ENCODE measurements at places on chromosomes 2 and 18.

- no peak for DNase-seq
These were observed 4.1 kb downstream of the MTA3 start for GRCh38 chr2:42572297-42573081.

DNA sequence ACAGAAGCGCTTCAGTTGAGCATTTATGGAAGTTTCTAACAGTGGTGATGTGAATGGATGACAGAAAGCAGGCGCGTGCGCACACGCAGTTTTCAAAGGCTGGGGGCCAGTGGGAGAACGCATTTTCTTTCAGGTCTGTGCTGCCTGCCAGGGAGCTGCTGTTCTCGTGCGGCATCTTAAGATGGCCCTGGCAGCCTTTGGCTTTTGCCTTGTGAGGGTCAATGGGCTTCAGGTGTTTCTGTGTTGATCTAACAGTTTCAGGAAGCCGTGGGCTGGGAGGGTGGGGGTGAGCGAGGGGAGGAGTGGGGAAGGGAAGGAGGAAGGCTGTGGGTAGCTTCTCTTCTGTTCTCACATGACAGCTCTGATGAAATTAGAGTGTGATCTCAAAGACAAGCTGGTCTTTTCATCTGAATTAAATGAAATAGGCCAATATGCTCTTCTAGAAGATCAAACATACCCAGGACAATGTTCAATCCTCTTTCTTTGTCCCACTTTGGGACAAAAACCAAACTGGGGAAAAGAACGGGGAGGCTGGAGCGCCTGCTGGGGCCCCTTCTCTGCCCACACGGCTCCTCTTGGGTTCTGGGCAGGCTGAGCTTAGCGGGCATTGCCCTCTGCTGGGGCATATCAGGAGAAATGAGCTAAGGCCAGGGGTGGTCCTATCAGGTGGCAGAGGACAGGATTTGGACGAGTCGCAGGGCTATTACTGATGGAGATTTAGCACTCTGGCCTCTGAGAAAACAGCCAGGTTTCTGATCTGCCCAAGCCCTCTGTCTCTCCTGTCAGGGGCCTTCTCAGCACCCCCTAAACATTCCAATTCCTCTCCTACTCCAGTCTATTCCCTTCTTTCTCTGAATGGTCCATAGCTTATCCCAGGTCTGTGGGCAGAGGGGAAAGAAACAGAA lies 126.2 kb upstream of the LGALSL start:
- DNase-seq: no peak

DNA sequence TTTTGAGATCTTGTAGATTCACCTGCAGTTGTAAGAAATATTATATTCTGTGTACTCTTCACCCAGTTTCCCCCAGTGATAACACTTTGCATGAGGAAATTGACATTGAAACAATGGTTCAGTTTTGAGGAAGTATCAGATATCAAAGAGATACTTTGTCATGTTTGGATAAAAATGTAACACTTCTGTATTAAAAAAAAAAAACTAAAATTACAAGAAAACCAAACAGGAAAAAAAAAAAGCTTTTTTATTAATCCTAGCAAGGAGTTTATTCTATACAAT lies 204.0 kb downstream of the ARL4C start:
- no peak for DNase-seq

- DNase-seq: no peak
These were observed 926.8 kb upstream of the SLC39A10 start for GRCh38 chr2:194730266-194730665.

GRCh38 chr2:45026924-45027450 lies 17.7 kb upstream of the SIX2 start:
- no peak for DNase-seq

GRCh38 chr2:26011990-26012856 lies 21.7 kb upstream of the RAB10 start:
- no peak for DNase-seq

- no peak for DNase-seq
These were observed 319.2 kb downstream of the GULP1 start for GRCh38 chr2:188610827-188611226.

DNA sequence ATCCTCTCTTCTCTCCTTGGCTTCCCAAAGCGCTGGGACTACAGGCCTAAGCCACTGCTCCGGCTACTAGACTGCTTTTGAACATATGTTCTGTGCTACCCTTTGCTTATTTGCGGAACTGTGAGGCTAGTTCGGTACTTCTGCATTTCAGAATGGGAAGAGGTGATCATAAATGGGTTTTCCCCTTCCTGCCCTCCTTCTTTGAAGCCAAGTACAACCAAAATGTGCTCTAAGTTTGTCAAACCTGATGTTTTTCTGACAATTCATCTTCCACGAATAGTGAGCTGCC lies 1.7 kb upstream of the ESCO1 start:
- DNase-seq: no peak

- DNase-seq: no peak
These were observed 111.4 kb downstream of the FEZ2 start for GRCh38 chr2:36486521-36487044.

- no peak for DNase-seq
These were observed 101.7 kb upstream of the MSH2 start for GRCh38 chr2:47301277-47301618.

DNA sequence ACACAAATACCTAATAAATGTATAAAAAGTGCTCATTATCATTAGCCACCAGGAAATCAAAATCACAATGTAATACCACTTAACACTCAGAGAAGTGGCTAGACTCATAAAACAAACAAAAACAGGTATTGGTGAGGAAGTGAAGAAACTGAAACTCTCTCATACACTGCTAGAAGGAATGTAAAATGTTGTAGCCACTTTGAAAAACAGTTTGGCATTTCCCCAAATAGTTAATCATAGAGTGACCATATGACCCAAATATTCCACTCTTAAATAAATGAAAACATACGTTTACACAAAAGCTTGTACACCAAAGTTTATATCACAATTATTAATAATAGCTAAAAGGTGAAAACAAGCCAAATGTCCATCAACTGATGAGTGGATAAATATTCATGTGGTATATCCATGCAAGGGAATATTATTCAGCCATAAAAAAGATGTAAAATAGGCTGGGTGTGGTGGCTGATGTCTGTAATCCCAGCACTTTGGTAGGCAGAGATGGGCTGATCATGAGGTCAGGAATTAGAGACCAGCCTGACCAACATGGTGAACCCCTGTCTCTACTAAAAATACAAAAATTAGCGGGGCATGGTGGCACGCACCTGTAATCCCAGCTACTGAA lies 86.2 kb upstream of the COL5A2 start:
- no peak for DNase-seq

GRCh38 chr2:309954-310510 lies 22.1 kb upstream of the ALKAL2 start:
- DNase-seq: no peak

DNA sequence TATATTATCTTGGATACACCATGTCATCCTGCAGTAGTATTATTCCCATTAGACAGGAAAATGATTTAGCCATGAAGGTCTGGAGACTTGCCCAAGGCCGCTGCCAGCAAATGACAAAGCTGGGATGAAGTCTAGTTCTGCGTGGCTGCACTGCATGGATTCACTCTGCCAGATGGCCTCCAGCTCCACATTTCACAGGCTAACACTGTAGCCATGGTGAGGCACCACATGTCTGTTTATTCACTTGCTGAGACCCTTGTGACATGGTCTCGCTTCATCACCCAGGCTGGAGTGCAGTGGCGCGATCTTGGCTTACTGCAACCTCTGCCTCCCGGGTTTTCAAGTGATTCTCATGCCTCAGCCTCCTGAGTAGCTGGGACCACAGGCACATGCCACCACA lies 31.5 kb upstream of the SCG2 start:
- no peak for DNase-seq

DNA sequence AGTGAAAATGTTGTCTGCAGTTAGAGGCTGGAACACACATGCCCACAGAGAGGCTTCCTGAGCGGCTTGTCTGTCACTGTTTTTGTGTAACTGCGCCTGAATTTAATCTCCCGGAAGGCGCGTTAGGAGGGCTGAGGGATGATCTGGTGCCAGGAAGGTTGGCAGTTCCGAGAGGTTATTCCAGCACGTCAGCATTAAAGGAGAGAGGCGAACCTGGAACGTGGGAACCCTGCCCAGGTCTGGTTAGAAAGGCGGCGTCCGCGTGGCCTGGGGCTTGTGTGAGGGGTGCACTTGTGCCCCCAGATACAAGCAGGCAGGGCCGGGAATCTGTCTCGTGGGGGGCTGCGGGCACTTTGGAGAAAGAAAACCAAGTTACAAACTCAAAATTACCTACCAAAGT lies 75.3 kb downstream of the NFATC1 start:
- no peak for DNase-seq

DNA sequence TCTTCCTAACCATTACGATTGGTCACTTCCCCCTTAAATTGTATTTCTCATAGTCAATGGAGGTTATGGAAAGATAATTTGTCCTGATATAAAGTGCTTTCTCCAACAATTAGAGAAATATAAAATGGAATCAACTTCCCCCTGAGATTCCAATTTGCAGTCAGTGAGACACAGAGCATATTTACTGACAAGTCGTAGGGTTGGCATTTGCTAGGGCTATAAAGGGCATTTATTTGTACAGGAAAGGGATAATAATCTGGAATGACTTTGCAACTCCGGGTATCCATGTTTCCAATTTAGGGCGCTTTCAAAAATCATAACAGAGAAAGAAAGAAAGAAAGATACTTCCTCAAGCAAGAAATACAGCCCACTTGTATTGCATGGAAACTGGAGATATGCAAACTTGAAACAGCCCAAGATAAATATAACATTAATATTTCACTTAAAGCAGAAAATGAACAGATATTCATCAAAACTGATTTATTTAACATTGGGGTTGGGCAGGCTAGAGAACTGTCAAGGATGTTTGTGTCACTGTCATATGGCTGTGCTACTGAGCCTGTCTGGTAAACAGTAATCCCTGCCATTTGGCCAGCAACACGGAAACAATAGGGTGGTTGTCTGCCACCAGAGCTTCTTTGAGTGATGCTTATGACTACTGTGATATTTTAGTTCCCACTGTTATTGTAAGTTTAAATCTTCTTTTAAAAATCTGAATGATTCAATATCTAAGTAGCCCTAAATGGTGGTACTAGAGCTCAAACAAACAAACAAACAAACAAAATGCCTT lies 621.8 kb downstream of the LRP1B start:
- DNase-seq: no peak

DNA sequence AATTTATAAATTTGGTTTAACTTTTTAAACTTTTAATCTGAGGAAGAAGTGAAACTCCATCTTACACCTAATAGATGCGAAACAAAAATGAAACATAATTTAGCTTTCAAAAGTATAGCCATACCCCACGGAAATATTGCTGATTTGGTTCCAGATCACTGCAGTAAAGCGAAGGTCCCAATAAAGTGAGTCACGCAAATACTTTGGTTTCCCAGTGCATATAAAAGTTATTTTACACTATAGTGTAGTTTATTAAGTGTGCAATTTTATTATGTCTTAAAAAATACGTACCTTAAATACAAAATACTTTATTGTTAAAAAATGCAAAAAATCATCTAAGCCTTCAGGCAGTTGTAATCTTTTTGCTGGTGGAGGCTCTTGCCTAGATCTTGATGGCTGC lies 55.1 kb downstream of the TWSG1 start:
- DNase-seq: no peak

DNA sequence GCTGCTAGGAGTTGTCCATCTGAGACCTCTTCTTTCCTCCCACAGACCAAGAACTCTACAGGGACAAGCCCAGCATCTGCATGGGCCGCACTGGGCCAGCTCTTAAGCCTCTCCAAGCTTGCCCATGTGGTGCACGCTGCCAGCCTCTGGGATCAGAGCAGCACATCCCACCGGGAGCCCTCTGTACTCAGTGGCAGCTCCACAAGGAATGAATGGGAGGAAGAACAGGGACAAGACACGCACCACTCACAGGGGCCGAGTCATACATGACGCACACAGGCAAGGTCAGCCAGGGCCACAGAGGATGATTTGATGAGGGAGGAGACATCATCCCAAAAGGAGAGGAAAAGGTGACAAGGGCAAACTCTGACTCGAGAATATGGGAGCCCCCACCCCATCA lies 268.3 kb downstream of the KLHL29 start:
- DNase-seq: no peak

DNA sequence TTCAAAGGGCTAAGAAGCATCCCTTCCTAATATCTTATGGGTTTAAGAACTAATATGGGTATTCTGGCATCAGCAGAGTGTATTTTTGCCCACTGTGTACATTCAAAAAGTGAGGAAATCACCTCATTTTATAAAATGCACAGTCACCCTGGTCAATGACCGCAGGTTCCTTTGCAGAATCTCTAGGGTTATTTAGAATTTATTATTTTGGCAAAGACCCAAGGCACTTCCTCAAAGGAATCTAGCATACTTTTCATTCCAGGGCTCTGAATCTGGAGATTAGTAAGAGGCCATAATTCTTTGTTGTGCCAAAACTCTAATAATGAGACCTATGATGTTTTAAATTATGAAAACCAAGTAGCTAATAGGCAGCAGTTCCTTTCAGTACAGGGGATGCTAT lies 27.2 kb upstream of the CDH2 start:
- DNase-seq: no peak

GRCh38 chr2:109406301-109406700 lies 207.5 kb downstream of the SEPTIN10 start:
- no peak for DNase-seq

DNA sequence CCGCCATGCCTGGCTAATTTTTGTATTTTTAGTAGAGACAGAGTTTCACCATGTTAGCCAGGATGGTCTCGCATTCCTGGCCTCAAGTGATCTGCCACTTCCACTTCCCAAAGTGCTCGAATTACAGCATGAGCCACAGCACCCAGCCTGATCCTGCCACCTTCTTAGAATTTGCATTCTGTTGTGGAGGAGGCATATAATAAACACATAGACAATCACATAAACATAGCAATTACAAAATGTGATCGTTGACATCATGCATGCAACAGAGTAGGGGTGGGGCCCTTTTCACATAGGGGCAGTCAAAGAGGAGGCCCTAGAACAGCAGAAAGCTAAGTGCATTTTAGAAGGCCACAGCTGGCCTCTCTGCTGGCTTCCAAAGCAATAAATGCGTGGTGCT lies 39.9 kb upstream of the TSPYL6 start:
- DNase-seq: no peak

DNA sequence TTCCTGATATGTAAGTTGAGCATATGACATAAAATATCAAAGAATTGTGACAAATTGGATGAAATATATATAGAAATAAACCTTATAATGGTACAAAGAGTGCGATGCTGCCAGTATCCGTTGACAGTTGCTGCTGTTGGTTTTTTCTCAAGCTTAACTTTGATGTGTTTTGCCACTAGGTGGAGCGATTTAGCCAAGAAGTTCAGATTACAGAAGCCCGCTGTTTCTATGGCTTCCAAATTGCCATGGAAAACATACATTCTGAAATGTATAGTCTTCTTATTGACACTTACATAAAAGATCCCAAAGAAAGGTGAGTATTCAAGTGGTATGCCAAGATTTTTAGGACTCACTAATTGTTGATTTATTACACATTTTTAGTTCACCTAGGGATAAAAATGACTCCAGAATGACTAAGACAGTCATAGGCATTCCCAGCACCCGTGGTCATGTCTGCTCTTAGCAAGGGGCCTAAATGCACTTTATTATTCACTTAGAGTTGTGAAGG lies 2.1 kb downstream of the RRM2 start:
- no peak for DNase-seq

DNA sequence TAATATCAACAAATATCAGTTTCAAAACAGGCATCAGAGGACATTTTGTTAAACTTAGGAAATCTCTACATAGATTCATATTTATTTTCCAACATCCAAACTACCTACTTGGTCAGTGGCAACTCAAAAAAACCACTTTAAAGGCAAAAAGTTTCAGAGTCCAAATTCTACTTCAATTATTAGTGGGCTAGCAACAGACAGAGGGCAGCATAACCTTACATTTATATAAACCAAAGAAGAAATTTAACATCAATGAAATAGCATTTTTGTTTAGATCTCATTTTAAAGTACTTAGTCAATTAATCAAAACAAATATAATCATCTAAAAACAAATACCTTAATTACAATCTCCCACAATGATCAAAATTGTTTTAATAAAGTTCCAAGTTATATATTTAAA lies 33.3 kb downstream of the RTTN start:
- DNase-seq: no peak
